ENCODE measurements at places on chromosomes 5 and 9.

DNA sequence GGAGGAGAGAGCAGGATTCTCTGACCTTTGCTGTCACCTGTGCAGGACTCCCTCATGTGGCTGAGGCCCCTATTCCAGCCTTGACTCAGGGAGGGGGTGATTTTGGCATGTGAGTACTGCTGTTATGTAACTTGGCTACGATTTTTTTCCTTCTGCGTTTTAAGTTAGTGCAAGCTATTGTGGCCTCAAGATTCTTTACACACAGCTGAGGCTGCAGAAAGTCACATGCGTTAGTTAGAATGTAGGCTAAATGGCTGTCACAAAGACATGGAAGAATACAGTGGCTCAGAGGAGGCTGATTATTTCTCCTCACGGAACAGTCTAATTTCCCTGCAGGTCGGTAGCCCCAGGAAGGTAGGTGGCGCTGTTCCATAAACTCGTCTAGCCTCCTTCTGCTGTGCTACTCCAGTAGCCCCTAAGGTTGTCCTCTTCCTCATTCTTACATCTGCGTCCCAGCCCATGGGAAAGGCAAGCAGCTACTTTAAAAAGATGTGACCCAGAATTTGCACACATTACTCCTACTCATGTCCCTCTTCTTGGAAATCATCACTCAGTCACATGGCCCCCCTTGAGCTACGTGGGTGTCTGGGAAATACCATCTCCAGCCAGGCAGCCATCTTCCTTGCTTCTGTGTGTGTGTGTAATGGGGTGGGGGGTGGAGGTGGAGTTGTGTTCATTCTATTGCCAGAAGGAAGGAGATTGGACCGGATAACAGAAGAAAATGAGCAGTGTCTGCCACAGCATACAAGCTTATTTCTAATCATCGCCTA lies 486.6 kb downstream of the CCDC171 start:
- no peak for DNase-seq

DNA sequence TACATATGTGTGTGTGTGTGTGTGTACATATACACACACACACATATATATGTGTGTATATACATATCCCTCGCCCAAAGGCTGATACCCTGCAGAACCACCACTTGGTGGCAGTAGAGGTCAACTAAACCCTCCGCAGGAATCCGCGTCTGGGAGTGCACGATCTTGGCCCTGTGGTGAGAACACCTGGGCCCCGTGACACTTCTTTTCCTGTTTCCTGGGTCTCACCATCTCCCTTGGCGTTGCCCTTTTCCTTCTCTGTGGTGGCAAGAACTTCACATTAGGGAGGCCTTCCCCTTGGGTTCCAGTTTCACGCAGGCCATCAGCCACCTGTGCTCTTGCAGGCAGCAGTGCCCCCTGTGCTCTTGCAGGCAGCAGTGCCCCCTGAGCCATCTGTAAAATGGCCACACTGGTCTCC lies 8.2 kb downstream of the IL9 start:
- peak; percentile 25 for DNase-seq

DNA sequence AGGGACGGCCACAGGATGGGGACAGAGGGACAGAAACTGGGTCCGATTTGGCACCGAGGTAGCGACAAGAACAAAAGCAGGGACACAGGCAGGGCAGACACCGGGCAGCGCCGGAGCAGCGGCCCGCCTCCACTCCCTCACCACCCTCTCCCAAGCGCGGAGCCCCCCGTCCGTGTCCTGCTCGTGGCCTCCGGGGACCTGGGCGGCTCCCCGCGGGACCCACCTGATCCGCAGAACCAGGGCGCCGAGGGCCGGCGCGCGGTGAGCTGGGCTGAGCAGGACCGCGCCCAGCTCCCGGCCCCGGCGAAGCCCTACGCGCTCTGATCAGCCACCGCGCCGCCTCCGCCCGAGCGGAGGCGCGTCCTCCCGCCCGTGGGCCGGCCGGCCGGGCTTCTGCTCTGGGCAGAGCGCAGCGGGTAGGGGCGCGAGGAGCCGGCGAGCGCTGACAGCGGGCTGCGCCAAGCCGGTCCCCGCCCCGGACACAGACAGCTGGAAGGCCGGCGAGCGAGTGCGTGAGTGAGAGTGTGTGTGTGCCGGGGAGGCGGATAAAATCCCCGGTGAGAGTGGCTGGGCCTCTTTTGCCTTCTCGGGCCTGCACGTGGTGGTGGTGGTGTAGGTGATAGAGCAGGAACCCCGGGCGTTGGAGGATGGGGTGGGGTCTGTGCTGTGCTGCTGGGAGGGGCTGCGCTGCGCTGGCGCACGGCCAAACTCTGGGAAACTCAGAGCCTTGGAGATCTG lies at the start of gene GGTA1:
GGTA1 (minus strand) TSS at position 418 of the 738 bp plus-strand sequence. CDS start 31,922 bp downstream, outside the sequence.
- DNase-seq: no peak

GRCh38 chr5:124692324-124692723 lies 54.1 kb downstream of the ZNF608 start:
- DNase-seq: no peak

DNA sequence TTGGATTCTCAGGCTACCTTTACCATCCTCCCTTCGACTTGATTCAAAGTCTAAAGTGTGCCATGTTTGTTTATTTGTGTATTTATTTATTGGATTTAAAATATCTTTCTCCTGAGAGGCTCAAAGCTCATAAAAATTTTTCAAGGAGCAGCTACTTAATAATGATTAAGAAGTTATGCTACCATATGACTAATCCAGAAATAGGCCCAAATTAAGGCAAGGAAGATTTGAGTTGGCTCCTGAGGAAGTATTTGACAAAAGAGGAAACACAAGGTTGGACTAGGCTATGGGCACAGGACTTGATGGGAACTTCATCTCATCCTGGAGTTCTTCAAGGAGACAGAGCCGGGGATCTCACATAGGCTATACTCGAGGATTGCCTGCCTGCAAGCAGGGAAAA lies 22.4 kb upstream of the PPP2CA start:
- no peak for DNase-seq

DNA sequence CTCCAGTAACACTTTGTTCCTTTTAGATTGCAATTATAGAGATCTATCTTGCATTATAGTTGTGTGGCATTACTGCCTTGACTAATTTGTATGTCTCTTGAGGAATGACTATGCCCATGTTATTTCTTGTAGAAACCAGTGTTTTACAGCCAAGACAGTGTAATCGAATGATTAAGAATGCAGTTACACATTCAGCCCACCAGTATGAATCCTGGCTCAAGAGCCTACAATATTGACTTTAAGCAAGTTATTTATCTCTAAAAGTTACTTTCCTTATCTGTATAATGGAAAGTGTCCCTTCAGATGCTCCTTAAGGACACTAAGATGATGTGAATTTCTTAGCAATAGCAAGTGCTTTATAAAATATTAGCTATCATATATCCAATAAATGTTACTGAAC lies 9.7 kb upstream of the SNX24 start:
- DNase-seq: no peak

DNA sequence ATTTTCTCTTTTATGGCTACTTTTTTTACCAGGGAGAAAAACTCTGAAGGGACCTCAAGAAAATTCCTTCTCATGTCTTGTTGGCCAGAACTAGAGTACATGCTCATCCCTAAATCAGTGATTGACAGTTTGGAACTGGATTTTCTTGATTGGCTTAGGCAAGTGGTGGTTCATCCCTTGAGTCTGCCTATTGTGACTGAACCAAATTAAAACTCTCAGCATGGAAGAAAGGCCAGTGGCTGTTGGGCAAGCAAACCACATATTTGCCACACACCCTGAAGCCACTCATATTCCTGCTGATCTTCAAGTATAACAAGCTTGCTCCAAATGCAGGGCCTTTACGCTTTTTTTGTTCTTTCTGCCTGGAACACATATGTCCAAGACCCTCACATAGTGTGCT lies 7.2 kb upstream of the HOMER1 start:
- no peak for DNase-seq

DNA sequence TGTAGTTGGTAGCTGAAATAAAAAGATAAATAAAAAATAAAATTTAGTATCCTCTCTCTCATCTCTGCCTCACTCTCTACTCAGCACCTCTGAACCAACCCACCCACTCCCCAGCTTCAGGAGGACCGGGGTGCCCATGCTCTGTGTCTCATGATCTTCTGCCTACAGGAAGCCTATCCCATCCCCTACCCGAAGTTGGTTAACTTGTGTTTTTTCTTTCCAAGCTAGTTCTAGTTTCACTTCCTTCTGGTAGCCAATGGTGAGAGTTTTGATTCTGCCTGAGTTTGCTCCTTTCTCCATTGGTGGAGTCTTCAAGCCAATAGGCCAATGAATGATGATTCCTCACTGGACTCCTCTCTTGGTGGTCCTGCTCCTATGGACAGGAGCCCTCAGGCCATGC lies 32.1 kb downstream of the SNX24 start:
- no peak for DNase-seq

- DNase-seq: no peak
Observed at GRCh38 chr9:123796618-123797484, 133.1 kb downstream of the DENND1A start.

DNA sequence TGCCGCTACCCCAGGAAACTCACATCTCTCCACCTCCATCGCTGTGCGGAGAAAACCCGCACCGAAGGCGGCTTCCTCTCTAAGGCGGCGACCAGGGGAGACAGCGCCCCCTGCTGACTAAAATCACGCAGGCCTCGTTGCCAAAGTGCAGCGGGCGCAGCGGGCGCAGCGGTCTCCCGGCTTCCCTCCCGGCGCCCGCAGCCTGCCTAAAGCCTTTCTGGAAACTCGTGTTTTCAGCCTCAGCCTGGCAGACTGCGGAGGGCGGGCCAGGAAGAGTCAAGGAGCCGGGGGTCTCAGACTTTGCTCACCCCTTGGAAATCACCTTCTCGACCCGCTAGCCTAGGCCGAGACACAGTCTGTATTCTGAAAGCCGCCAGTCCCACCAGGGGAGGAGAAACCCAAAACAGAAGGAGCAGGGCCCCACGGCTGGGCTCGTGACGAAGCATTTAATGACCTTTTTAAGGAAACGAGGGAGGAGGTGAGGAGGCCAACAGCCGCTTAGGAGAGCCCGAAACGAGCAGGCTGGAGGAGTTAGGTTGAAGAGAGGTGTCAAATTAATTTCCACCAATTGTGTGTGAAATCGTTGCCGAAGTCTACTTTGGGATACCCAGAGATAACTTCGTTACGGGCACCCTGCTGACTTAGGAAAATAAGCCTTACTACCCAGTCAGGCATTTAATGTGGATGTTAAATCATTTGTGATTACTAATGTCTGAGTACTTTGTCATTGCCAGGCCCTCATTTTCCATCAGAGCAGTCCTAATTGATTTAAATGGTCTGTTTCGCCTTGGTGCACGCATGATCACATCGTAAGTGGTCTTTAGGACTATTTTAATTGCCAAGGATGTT lies 7.3 kb upstream of the FOXB2 start:
- DNase-seq: no peak

- DNase-seq: no peak
Observed at GRCh38 chr5:170268884-170269283, 28.7 kb downstream of the LCP2 start.

DNA sequence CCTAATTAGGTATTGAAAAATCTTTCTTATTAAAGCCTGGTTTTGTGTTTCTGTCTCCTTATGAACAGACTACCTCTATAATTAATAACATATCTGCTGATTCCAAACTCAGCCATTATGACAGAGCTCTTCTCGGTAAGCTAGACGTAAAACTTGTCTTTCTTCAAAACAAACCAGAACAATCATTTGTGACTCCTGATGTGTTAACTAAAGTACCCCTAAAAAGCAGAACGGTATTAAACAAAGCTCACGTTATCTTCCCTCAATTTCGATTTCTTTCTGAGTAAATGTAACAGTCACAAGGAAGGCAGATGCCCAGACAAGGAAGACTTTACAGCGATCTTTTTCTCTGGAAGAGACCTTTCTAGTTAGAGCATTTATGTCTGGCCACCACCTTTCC lies 1.8 kb downstream of the SEMA5A start:
- DNase-seq: no peak

- DNase-seq: no peak
Observed at GRCh38 chr5:8288334-8288733, 419.4 kb downstream of the MTRR start.

- no peak for DNase-seq
Observed at GRCh38 chr9:116320290-116320689, 166.7 kb downstream of the PAPPA start.

GRCh38 chr9:12856603-12857002 lies 81.8 kb downstream of the LURAP1L start:
- DNase-seq: no peak

- DNase-seq: no peak
Observed at GRCh38 chr9:79765466-79765865, 193.7 kb downstream of the TLE4 start.

- no peak for DNase-seq
Observed at GRCh38 chr9:129338724-129339430, 160.8 kb upstream of the IER5L start.

- no peak for DNase-seq
Observed at GRCh38 chr5:78561261-78561660, 87.3 kb downstream of the LHFPL2 start.

GRCh38 chr9:101172616-101173015 lies 144.1 kb downstream of the PLPPR1 start:
- no peak for DNase-seq

DNA sequence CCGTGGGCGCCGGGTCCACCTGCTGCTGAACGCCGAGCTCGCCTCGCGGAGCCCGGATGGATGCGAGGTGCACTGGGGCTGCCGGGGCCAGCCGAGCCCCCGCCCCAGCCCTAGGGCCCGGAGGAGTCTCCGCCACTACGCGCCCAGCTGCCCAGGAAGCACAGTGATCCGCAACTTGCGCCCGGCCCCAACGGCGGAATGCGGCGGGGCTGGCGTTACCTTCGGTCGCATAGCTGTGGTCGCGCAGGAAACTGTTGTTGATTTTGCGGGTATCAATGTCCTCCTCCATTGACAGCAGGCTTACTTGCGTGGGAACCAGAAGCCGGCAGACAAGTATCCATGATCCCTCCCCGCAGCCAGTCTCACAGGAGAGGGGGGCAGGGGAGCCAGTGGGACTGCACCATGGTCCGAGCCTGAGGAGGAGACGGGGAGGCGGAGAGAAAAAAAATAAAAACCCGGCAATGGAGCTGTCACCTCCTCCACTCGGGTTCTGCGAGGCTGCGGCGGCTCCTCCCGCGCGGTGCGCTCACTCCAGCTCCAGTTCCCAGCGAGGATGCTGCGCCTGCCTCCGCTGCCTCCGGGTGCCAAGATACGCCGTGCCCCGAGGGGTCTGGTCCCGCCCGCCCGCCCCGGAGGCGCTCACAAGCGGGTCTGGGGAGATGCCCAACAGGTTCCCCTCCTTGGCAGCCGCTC lies 628 bp downstream of the PPP2R2B start:
- DNase-seq: no peak

DNA sequence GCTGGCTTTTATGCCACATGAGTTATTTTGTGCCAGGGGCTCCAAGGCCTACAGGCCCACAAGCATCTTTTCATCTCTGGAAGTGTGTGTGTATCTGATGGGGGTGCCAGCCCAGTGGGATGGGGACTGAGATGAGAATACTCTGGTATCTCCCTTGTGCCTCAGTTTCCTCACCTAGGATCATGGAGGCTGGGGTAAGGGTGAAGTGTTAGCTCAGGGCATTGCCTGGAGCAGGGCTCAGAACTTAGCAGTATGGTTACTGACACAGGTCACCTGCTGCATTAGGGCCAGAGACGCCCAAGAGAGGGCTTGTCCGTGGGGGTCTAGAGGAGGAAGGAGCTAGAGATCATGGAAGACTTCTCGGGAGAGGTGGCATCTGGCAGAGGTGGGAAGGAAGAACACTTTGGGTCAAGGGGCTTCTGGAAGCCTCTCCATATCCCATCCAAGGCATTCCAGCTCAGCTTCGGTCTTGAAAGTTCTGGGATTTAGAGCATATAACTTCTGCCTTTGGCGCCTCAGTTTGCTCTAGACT lies 742 bp upstream of the WNK2 start:
- no peak for DNase-seq

GRCh38 chr5:89187268-89187667 lies 304.3 kb upstream of the MEF2C start:
- no peak for DNase-seq
